ENCODE measurements at places on chromosomes 13 and 19.

DNA sequence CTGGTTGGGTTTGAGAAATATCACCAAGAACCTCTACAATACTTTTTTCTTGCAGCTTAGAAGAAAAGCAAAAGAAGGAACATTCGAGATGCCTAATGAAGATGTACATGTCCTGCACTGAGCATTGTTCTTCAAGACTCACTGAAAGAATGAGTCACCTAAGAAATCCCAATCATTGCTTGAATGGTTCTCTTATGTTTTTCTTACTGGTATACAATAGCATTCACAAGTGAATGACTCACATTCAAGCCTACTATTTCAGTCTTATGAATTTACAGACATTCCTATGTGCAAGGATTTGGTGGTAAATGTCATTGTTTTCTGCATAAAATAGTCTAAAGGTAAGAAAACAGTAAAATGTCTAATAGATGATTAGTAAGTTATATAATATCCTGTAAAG is 594.6 kb downstream of the PCDH9 start:
- no peak for DNase-seq

GRCh38 chr19:17079710-17080439 is 4.3 kb downstream of the MYO9B start:
- peak; percentile 89 for DNase-seq

GRCh38 chr19:58355215-58355796 is 2.0 kb upstream of the A1BG start:
- DNase-seq = no peak

- DNase-seq = peak; percentile 42
Measured at GRCh38 chr19:38513762-38514167, 80.3 kb downstream of the RYR1 start.
